ENCODE measurements at places on chromosomes 4 and X.

DNA sequence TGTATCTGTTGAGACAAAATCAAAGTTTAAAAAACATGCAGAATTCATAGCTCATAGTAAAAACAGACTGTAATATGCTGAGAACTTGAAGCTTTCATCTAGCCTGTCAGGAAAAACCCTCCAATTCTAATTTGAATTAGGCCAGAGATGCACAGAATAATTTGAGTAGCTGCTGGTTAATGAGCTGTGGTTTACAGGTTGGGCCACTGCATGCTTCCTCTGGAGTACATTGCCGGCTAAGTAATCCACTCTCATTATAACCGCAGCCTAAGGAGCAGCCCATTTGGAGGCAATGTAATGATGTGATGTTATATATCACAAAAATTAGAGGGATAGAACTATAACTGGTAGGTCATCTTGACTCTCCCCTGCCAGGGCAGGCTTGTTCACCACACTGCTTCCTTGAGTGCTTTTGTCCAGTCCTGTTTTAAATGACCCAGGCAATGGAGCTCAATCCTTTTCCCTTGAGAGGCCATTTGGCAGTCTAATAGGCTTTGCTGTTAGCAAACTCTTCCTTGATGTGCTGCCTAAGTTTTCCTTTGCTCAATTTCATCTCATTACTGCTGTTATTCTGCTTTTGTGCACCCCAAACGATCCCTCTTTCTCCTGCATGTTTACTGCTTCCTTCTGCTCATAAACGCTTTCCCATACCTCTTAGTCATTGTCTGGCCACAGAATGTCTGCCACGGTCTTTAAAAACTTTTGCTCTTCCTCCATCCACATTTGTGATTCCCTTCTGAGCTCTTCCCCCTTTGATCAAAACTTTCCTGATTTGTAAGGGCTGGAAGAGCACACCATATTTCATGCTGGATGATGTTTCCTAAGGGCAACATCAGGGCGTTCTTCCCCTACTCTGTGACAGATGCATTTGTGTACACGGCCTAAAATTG is 230.9 kb downstream of the C4orf33 start:
- no peak for DNase-seq

GRCh38 chrX:23822841-23823240 is 39.9 kb downstream of the SAT1 start:
- DNase-seq: no peak

DNA sequence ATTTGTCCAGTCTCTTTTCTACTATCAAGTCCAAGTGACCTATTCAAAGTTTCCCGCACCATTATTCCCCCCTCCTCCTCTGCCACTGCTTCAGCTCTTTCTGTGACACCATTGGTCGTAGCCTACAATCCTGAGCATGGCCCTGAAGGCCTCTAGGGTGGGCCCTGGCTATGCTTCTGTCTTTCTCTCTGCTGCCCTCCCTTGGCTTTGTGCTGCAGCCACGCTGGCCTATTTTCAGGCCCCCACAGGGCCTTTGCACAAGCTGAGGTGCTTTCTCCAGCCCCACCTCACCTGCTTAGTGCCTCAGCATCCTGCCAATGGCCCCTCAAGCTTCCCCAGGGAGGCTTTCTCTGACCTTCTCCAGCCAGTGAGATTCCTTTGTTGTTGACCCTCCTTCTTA is 156.5 kb downstream of the NHS start:
- DNase-seq: no peak

DNA sequence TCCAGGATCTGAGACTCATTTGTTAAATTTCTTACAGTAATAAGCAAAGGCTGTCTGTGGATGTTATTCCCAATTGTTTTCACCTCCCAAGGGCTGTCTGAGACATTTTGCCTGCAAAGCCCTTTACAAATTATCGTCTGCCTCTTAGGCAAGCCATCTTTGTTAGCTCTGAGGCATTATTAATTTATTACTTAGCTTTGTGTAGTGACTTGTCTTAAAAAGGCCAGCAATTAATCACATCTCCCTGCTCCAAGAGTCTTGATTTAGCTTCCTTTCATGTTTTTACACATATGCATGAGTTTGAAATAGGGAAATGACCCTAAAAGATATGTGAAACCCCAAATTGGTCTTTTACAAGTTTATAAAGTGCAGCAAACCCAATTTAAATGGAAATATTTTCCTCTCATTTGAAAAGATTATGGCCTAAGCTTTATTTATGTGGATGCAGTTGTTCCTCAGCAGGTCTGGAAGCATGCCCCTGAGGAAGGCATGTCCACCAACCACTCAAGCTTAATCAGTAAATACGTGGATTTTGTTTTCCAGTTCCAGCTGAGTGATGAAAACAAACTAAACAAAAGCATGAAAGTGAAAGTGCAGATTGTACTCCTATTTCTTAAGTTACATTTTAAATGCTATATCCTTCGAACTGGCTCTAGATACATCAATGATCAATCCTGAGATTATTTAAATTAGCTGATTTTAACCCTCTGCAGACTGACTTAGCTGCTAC is 173.6 kb upstream of the LNX1 start:
- DNase-seq: no peak

DNA sequence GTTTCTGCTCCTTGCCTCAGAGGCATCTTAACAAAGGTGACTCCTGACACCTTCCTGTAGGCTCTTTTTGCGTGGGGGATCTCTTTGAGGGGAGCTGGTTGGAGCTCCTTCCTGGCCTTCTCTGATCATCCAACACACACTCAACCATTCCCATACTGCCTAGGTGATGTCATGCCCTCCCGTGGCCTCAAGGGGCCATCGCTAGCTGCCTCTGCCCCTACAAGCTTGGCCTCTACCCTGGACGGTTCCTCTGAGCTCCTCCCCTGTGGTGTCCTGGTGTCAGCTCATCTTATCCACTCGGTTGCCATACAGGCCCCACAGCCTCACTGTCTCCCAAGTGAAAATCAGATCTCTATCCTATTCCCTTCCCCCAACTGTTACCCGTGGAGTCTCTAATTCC is 13.7 kb upstream of the ZNF185 start:
- DNase-seq: no peak

DNA sequence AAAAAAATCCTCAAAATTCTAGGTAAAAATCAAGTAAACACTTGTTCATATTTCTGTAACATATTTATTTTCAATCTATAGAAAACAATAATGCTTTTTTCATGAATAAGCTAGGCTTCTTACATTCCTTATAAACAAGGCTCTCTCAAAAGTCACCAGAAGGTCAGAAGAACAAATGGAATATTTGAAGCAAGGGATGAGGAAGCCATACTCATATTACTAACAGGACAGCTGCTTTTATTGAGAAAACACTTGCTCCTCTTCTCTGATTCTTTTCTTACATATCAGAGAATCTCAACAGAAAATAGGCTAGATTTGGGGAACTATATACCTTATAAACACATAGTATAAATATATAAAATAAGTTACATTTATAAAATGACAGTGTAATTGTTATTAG is 67.9 kb downstream of the METTL14 start:
- DNase-seq: no peak

DNA sequence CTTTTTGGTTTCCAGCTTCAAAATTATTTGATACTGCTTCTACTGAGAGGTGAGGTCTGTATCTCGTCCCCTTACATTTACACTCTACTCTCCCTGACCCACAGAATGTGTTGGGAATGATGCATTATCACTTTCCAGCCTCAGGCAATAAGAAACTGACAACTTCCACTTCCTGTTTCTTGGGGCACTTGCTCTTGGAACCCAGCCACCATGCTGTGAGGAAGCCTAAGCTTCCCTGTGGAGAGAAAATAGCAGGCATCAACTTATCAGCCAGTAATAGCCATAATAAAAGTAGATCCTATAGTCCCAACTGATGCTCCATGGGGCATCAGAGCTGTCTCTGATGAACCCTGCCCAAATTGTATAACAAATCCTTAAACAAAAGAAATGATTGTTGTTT is 32.6 kb downstream of the RELL1 start:
- DNase-seq: no peak

DNA sequence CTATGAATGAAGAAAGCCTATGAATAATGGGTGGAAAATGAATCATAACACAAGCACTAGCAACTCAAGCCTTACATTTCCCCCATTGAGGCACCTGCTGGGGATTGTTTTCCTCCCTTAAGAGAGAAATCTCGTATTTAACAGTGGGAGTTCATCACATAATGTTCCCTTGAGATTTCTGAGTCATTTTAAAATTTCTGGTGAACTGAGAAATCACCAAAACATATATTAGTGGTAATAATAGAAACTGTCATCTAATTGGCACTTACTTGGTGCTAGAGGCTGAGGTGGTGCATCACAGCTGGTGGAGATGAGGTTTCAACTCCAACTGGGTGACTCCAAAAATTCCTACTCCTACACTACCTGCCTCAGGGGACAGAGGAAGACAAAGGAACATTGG is 561.3 kb upstream of the LCORL start:
- no peak for DNase-seq

DNA sequence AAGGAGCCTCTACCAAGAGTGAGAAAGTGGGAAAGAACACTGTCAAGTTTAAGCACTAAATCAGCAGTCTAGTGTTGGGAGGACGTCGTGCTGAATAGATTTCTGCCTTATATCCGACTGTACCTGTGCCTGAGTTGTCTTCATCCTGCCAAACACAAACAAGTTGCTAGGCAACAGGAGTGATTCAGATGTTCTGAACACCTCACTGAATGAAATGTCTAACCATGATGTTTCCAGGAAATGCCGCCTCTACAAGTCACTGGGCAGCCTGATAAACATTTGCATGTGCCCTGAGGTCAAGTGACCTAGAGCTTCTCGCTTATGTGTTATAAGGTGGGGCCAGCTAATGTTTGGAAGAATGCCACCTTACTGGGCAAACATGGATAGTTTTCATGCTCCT is 37.9 kb downstream of the SGMS2 start:
- no peak for DNase-seq

- no peak for DNase-seq
Observed at GRCh38 chr4:38625508-38625907, 38.5 kb upstream of the KLF3 start.

DNA sequence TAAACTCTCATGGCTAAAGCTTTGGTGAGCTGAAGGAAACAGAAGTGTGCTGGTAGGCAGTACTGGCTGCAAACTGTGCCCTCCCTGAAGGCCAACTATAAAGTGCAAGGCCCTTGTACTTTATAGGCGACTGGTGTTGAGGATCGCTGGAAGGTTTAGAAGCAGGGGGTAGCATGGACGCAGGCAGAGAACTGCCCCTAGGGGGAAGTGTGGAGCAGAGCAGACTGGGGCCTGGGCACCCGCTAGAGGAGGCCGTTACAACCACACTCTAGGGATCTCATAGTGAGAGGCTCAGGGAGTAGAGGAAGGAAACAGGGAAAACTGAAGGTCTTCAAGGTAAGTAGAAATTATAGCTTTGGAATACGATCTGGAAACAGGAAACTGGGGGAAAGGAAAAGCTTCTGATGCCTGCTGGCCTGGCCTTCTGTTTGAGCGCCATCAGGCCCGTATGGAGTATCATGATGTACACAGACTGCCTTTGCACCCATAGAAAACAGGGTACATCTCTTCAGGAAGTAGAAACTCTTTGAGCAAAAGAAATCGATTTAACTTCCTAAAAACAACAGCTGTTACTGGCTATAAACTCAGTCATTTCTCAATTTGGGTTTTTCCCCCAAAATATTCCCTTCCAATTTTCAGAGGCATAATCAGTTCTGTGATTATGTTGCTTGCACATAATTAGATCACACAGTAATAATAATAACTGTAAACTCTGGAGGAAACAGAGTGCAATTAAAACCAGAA is 23.9 kb upstream of the TMSB4X start:
- no peak for DNase-seq

- DNase-seq: no peak
Observed at GRCh38 chr4:70958681-70959080, 34.8 kb upstream of the DCK start.

DNA sequence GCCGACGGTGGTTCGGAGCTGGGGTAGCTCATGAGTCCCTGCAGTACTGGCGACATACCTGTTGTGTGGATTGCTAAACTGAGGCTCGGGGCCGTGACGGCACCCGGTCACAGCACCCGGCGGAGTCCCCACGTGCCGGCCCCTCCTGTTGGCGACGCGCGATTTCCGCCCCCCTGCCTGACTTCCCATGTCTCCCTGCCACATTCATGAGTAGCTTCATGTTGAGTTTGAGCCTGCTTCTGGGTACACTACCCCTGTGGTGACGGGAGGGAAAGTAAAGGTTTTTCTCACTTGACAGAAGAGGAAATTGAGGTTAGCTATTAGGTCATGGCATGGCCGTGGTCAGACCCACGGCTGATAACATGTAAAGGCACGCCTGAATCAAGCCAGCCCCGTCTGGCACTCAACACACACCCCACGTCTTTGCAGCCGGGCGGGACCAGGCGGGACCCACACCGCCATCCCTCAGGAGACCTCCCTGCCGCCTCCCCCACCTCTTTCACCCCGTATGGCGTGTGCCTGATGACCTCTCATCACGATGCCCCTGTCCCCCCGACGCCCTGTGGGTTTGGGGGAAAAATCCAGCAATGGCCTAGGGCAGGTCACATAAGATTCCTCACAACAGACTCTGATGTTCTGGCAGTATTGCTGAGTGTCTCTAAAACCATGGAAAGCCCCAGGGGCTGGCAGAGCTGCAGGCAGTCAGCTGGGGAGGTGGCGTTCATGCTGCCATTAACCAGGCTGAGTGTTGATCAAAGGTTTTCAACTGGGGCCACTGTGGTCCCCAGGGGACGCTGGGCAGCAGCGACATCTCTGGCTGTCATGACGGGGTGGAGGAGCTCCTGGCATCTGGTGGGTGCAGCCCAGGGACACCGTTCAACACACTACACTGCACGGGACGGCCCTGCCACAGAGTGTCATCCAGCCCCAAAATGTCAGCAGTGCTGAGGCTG is 29.2 kb downstream of the P2RY8 start:
- peak; percentile 30 for DNase-seq

DNA sequence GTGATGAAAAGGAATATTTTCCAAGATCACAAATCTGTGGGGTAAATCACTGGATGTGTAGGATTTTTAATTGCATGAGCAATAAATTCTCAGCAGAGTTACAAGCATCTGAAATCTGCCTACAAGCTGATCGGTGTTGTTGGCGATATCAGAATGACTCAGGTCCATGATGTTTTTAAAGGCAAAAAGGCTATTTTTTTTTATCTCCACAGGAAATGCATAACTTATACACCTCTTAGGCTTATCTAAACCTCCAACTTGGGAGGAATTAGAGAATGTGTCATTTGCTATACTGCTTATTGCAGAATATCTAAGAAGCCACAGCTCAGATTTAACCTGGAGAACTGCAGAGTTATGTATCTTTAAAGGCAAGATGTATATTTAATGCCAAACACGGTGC is 61.6 kb downstream of the KIT start:
- DNase-seq: no peak

- no peak for DNase-seq
Observed at GRCh38 chrX:9525511-9526248, 60.8 kb downstream of the TBL1X start.

DNA sequence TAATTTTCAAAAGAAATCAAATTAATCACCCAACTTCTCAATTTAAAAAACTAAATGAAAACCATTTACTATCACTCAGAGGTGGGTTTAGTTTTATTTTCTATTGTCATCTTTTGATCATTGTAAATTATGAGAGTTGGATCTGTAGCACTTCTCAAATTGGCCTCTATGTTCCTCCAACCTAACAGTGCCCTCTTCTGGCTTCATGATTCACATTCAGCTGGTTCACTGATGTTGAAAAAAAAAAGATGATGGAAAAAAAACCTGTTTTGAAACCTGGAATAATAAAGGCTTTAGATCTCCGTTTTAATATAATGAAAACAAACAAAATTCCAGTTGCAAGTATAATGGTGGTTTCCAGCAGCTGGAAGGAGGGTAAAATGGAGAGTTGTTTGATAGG is 2.4 kb upstream of the NBDY start:
- DNase-seq: no peak

- no peak for DNase-seq
Observed at GRCh38 chr4:139582044-139582443, 26.0 kb upstream of the SETD7 start.

Measured in stimulated activated CD8-positive, alpha-beta memory T cell treated with anti-CD3 and anti-CD28 coated beads, Interleukin-7, amount 100 ng/mL, for 1 hour (primary cell).